Naive thymus-derived CD4-positive, alpha-beta T cell (primary cell): ENCODE measurements at places on chromosomes 12 and 14. TPM values are rescaled to one million over a fixed set of nuclear protein-coding genes. Genes with fewer than 3 reads are reported as not detected.

The RAD9B gene
- 2.9 TPM for total RNA-seq

The TEX22 gene
- 2.4 TPM for total RNA-seq

The SIX6 gene
- not detected for total RNA-seq

DNA sequence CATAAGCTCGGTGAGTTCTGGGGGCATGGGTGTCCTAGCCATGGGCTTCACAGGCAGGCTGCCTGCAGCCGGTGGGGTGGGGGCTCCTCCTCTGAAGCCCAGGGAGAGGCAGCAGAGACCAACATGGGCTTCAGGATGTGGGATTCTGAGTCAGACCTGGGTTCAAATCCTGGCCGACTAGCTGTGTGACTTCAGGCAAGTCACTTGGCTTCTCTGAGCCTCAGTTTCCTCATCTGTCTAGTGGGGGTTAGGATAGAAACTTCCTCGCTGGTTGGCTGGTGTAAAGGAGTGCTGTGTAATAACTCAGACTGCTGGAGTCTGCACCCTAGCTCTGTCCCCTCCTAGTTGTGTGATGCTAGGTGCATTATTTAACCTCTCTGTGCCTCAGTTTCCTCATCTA, 12.2 kb downstream of the RNFT2 start:
- no peak for DNase-seq

GRCh38 chr12:102232446-102232845, 34.8 kb upstream of the PMCH start:
- no peak for DNase-seq
